NCI-H1092 treated with DMSO at 0.1 percent for 48 hours (cell line): ENCODE measurements at places on chromosomes 3 and 15.
A peak's percentile ranks its signal among the peaks of the same experiment; 100 is the strongest.

DNA sequence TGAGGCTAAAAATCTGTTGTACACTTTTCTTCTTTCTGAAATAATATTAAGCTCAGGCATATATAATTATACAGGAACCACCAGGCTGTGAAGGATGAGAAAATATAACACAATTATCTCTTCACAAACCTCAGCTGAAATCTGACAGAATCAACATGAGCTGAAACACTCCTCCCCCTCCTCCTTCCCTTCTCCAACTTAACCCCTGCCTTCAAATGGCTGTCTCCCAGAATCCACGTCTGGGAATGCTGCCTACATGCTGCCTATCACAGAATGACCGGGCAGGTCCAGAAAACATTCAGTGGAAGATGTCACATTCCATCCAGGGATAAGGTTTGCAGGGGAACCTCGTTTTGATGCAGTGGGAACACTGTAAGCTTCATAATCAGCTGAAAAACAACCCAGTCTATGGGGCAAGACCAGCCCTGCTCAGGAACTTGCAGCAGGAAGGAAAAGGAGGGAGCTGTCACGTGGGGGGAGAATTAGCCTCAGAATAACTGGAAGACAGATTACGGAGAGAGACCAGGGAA lies 44.0 kb upstream of the SEMA6D start:
- peak; percentile 52 for DNase-seq

DNA sequence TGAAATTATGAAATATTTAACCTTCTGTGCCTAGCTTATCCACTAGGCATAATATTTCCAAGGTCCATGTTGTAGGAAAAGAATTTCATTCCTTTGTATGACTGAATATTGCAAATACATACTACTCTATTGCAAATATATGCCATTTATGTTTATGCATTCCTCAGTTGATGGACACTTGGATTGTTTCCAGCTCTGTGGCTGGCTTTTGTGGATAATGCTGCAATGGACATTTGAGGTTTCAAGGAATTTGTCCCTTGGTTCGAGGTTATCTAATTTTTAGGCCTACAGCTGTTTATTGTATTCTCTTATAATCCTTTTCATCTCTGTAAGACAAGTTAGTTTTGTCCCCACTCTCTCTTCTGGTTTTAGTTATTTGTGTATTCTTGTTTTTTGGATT lies 7.7 kb upstream of the AADACL2 start:
- DNase-seq = no peak

- DNase-seq = no peak
These were observed 325.2 kb downstream of the WDR72 start for GRCh38 chr15:53434174-53434678.

DNA sequence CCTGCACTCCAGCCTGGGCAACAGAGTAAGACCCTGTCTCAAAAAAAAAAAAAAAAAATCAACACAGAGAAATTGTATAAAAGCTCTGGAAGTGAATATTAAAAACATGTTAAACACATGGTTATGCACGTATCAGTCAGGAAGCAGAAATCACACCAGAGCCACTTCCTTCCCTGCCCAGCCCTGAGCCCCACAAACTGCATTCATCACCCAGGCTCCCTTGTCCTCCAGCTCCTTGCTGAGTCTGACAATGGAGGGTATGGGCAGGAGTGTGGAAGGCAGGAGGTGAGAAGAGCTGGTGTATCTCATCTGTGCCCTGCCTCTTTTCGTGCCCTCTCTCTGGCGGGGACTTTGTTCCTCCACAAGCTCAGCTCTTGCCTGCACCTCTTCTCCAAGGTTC lies 12.1 kb upstream of the LOXL1 start:
- DNase-seq = no peak

DNA sequence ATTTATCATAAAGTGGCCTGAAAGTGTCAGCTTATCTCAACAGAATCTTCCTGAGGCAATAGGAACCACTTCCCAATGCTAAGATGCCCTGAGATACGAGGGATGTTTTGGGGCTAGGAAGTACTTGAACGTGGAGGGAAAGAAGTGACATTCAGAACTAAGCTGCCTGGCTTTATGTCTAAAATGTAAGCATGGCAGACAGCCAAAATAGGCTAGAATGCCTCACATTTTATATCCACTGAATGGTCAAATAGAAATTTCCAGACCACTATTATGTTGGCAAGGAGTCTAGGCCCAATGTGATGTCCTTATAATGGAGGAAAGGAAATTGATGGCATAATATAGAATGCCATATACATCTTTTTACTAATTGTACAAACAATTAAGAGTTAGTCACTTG lies 154.9 kb downstream of the PEX5L start:
- no peak for DNase-seq

DNA sequence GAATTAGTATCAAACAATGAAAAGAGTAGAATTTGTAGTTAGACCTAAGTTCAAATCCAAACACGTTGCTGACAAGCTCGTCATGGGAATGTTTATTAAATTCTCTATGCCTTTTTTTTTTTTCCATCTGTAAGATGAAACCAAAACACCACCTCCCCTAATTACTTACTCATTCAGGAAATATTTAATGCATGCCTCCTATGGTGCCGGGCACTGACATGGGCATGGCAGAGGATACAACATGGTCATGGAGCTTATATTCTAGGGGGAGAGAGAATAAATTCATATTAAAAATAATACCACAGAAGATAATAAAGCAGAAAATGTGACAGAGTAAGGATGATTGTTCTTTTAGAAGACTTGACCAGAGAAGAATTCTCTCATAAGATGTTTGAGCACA lies 215.8 kb downstream of the RYR3 start:
- no peak for DNase-seq

DNA sequence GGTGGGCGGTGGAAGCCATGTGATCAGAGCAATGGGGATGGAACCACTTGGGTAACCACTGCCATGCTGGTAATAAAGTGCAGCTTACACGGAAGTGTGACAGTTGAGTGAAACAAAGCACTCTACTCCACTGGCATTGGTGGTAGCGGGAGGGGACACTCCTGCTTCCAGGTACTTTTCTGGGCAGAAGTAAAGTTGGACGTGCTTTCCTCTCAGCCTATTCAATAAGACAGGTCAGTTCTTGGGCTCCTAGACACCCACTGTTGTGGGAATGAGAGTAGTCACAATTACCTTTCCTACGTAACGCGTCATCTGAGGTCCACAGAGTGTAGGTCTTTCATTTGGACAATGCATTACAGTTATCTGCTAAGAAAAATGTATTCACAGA lies 51.7 kb upstream of the CHD2 start:
- DNase-seq = no peak

DNA sequence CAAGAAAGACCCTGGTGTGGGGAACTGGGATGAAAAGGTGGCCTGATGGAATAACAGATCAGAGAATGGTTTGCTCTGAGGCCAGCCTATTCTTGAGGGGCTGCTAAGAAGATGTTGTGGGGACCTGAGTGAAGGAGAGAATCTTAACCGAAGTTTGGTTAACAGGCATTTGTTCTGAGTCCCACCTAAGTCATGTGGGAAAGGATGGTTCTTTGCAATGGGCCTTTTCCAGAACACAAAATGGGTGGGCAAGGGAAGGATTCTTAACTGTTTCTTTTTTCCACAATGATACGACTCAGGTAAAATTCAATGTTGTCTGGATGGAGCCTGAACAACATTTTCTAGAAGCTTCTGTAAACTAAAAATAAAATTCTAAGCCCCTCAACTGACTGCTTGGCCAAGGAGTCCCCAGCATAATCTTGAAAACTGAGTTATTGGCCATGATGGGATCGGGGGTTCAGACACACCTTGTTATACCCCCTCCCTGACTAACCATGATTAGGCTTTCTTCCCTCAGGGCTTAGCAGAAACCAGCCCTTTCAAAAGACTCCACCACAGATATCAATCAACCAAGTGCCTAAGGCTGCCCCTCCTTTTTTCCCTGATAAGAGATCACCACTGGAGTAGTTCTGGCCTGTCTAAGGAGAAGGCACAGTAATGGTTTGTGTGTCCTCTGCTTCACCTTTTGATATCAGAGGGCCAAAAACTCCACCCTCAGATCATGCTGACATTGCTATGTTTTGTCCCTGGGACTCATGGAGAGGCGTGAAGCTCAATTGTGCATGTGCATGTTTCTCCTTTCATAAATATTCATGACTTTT lies 30.1 kb downstream of the SCN11A start:
- no peak for DNase-seq

GRCh38 chr15:79674124-79674465 lies 222.7 kb downstream of the MTHFS start:
- DNase-seq = no peak

- peak; percentile 24 for DNase-seq
These were observed 222.3 kb upstream of the EIF1B start for GRCh38 chr3:40086890-40087883.

- DNase-seq = no peak
These were observed 781 bp upstream of the DPH6 start for GRCh38 chr15:35546511-35547381.

DNA sequence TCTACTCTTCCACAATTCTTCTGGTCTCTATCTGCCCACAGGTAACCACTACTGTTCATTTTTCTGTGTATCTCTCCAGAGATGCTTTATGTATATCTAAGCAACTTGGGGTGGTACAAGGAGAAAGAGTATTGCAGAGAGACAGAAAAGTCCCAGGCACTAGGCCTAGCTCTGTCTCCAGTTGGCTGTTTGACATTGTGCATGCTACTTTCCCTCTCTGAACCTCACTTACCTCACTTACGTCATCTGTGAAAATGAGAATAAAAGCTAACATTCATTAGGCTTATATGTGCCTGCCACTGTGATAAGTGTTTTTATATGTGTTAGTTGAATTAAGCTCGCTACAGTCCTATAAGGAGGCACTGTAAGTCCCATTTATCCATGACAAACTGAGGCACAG lies 76.7 kb upstream of the RNU6-1 start:
- DNase-seq = no peak

DNA sequence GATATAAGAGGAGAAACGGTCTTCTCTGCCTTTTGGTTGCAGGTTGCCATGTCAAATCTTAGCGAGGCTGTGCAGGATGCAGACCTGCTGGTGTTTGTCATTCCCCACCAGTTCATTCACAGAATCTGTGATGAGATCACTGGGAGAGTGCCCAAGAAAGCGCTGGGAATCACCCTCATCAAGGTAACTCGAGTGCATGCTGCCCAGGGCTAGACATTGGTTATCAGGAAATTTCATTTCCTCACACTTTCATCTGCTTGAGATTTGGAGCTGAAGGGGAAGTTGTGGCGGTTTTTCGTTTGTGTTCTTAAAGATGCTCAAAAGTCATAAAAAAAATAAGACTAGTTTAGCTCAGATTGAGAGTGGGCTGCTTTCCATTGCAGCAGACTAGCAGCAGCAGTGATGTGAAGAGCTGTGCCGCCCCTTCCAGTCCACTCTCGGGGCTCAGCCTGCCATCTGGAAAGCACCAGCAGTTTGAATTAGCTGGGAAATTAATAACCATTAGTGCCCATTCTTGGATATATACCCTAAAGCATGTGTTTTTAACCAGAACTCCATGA lies 32.2 kb downstream of the GPD1L start:
- no peak for DNase-seq

DNA sequence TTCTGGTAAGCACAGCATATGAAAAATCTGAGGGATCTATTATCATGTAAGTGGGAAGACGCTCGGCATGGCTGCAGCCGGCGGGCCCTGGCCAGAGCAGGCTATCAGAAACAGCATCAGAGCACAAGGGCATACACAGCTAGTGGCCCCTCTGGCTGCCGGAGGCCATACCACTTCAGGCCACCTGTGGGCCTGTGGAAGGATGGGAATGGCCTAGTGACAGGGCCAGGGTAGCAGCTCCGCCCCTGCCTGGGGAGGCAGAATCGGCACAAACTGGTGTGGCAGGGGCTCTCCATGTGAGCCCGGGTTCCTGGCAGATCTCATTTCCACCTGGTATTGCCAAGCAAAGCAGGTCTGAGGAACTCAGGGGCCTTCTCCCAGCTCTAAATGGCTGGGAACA lies 46.4 kb downstream of the SH3BP5 start:
- DNase-seq = no peak

DNA sequence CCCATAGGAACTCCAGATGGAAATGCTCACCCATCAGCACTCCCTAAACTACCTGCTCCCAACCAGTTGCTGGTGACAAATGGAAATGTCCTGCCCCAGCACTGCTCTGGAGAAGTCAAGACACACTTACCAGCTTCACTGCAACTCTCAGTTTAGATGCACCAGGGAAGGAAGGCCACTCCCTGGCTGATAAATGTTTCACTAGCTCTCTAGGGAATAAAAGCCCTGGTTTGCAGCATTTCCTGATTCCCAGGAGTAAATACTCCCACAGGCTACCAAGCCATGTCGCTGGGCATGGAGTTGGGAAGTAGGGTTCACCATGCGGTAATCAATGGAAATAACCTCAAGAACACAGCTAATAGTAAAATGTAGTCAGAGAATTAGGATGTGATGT lies 112.0 kb upstream of the NEO1 start:
- no peak for DNase-seq

DNA sequence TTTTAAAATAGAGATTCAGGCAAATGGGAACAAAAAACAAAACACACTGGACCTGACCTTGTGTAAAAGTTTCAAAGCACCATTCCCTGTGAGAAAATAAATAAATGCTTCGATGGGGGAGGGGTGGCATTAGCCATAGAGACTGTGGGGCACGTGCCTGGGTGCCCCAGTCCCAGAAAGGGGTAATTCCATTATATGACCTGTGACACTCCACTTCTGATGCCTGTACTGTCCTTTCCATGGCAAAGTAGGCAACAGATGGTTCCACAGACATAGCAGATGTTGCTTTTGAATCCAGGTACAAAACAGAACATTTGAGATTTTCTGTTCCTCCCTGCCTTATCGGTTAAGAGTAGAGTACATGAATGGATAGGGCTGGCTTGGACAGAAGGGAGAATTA lies 3.9 kb downstream of the PHLDB2 start:
- DNase-seq = no peak

DNA sequence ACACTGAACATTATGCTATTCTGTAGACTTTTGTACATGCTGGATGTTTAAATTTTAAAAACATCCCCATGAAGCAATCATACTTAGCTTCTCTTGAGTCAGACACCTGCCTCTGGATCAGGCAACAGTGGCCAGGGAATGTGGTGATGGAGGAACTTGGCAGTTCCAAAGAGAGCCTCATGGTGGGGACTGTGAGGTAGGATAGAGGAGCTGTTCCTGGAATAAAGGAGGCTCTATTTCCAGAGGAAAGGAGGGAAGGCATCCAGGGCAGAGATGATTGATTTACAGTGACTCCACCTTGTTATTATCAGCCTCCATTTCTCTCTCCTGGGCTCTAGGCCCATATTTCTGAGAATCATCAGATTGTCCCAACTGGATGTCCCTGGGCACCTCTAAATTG lies 35.0 kb upstream of the ABHD17C start:
- DNase-seq = peak; percentile 19

GRCh38 chr3:61439122-61439458 lies 122.3 kb upstream of the PTPRG start:
- no peak for DNase-seq

GRCh38 chr3:11499144-11499543 lies 144.6 kb downstream of the VGLL4 start:
- DNase-seq = no peak

GRCh38 chr3:102078854-102079808 lies 229.8 kb downstream of the NFKBIZ start:
- DNase-seq = no peak

DNA sequence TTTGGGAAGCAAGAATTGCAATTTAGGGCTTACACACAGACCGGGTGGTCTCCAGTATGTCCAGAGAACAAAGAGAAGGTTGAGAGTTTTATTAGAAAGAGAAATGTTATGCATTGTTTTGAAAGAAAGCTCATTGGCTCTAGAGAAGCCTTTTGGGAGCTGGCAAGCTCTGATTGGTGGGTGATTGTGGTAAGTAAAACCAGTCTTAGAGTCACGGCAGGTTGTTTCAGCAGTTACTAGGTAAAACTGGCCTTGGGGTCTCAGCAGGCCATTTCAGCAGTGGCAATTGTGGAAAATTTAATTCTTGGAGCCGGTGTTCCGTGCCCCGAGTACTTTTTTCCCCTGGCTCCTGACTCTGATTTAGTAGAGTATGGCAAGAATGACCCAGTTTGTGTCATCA lies 78.1 kb downstream of the MRPL46 start:
- no peak for DNase-seq
